AG04450 (cell line): ENCODE measurements at places on chromosomes 4 and X.

- DNase-seq: no peak
These were observed 2.1 kb upstream of the CCNG2 start for GRCh38 chr4:77154761-77155499.

- DNase-seq: no peak
These were observed 3.6 kb upstream of the BBS12 start for GRCh38 chr4:122728856-122729255.

GRCh38 chr4:86565651-86566050 is 28.5 kb upstream of the PTPN13 start:
- no peak for DNase-seq

GRCh38 chrX:41314881-41315280 is 19.1 kb upstream of the DDX3X start:
- DNase-seq: no peak

- no peak for DNase-seq
These were observed 261.8 kb downstream of the DHX15 start for GRCh38 chr4:24322511-24322910.
